ENCODE measurements at places on chromosomes 7 and 10.

DNA sequence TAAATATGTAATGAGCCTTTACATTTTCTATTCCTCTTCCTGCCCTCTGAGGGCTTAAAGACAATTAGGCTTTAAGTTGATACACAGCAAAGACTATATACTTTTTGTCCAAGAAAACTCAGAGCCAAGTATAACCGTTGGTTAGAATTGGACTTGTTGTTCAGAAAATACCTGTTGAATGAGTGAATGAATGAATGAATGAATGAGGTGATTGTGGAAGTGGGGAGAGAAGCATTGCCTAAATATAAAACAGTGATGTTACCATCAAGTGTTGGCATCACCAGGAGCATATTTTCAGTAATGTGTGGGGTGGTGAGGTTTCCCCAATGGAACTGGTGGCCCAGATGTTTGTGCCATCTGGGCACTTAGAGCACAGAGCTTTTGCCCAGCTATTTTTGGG is 106.9 kb downstream of the AOAH start:
- DNase-seq = no peak

GRCh38 chr7:1677206-1678080 is 7.4 kb downstream of the ELFN1 start:
- DNase-seq = no peak

DNA sequence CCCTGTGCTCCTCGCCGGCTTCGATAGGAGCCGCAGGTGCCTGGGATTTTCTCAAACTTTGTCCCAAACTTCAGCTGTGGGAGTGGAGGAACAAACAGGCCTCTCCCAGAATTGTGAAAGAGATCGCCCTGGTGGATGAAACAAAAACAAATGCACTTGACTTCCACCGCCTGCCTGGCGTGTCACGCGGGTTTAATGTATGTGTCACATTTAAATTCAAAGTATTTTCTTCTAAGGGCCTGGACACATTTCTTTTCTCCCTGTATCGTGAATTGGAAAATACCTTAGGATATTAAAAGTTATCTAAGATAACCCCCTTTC is 694 bp upstream of the WASL start:
- DNase-seq = no peak

GRCh38 chr7:134029743-134030142 is 97.4 kb upstream of the LRGUK start:
- no peak for DNase-seq

- DNase-seq = no peak
These were observed 25.1 kb downstream of the HDAC9 start for GRCh38 chr7:18520450-18521235.

- no peak for DNase-seq
These were observed 163.6 kb upstream of the HPS1 start for GRCh38 chr10:98610301-98610700.

DNA sequence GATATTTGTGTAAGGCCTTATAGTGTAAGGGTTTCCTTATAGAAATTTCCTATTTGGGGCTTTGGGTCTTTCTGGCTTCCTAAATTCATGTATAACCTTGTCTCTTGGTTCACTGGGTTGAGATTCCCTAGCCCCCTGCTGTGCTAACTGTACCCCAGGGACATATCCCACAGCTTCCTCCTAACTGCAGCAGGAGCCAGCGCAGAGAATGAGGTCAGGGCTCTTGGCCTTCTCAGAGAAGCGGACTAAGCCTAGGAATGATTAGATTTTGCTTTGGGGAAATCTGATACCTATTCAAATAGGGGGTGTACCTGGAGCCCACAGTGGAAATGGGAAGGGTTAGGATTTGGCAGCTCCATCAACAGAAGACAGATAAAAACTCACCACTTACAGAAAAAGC is 138.1 kb upstream of the EFCAB10 start:
- DNase-seq = no peak

GRCh38 chr7:36781011-36781738 is 56.9 kb upstream of the AOAH start:
- DNase-seq = no peak

DNA sequence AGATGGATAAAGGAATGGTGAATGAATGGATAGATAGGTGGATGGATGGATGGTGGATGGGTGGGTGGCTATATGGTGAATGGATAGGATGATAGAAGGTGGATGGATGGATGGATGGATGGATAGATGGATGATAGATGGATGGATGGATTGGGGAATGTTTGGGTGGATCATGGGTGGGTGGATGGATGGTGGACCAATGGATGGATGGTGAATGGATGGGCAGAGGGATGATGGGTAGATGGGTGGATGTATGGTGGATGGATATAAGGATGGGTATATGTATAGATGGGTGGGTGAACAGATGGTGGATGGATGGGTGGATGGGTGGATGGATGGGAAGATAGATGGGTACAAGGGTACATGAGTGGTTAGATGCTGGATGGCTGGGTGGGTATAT is 322.4 kb downstream of the ADARB2 start:
- no peak for DNase-seq

Data from activated effector memory CD4-positive, alpha-beta T cell treated with Interleukin-2 at 50 U/mL for 16 hours (primary cell).